ENCODE measurements at places on chromosomes 7 and 10.
A peak's percentile ranks its signal among the peaks of the same experiment; 100 is the strongest.

DNA sequence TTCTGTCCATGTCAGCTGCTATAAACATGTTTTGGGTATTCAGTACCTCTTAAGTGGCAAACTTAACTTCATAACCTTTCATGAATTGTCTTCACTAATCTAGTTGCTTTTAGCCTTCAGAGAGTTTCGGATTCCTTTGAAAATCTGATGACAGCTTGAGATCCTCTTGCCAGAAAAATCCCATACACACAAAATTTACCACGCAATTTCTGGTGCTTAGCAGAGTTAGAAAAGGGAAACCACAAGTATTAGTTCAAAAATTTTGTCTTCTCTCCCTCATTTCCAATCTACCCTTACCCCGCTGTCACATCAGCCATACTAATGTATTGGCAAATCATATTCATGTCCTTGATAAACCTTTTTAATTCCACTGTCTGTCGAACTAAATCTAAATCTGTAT is 72.7 kb upstream of the TMEM106B start:
- no peak for DNase-seq

- DNase-seq = no peak
These were observed 75.2 kb upstream of the ANLN start for GRCh38 chr7:36314491-36314890.

DNA sequence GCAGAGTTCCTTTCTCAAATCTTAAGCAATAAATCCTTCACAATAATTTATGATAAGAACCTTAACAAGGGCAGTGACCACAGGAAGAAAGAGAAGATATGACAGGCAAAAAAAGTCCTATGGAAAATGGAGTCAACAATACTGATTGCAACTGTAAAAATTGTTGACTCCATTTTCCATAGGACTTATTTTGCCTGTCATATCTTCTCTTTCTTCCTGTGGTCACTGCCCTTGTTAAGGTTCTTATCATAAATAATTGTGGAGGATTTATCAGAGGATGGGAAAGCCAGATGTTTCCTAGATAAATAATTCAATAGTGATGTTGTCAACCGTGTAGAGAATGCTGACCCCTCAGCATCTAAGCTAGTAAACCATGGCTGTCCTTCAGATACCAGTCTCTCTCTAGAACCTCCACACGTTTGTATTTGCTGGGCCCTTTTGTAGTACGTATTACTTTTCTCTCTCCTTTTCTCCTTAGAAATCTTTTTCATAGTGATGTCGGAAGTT is 172.6 kb upstream of the BET1 start:
- DNase-seq = no peak

DNA sequence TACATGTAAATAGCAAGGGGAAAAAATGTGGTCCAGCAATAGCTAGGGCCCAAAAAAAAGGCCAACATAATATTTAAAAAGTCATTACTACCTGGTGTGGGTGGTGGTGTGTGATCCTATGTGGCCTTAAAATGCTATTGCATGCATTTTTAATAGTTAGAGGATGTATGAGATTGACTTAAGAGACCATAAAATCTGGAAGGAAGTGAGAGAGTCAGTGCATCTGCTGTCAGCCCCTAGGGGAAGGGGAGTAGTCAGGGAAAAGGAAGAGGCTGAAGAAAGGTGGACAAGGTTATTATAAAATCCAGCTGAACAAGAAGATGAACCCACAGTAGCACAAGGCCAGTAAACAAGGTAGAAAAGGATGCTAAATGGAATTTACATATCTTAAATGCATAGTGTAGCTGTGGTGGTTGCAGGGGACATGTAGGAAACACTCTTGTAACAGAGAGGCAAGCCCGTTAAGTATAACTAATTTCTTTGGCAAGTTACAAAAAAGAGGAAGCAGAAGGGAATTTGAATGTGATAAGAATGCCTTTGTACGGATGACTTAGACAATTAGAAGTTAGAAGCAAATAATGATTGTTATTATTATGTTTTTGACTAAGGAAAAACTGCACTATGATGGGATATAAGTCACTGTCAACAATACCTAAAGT is 11.9 kb upstream of the NDUFA5 start:
- no peak for DNase-seq

- DNase-seq = no peak
These were observed 90.1 kb upstream of the ARMC3 start for GRCh38 chr10:22837771-22838170.

GRCh38 chr7:81482600-81483186 is 287.2 kb downstream of the HGF start:
- no peak for DNase-seq

- DNase-seq = no peak
These were observed 166.6 kb downstream of the ARHGAP21 start for GRCh38 chr10:24556750-24557742.

- no peak for DNase-seq
These were observed 1.9 kb upstream of the CEP55 start for GRCh38 chr10:93494494-93494893.

DNA sequence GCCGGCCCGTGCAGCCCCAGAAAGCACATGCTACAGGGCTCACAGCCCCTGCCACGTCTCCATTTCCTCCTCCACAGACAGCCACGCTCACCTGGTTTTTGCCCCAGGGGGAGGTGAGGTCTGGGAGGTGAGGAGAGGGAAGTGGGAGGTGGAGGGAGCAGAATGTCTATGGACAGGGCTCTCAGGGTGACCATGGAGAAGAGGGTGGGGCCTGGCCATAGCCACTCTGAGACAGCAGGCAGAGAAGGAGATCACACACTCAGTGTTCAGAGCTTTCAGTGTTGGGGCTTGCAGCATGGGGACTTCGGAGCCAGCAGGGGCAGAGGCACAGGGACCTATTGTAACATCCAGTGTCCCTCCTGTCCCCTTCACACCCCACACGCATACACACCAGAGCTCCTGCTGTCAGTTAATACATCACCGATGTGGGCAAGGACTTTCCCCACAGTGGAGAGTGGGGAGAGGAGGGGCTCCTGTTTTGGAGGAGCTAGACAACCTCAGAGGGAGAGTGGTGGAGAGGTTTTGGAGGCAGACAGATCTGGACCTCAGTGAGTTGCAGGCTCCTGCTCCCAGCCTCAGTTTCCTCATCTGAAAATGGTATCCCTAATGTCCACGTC is 14.4 kb downstream of the WDFY4 start:
- DNase-seq = no peak

GRCh38 chr10:114662646-114663217 is 4.7 kb upstream of the ABLIM1 start:
- no peak for DNase-seq

DNA sequence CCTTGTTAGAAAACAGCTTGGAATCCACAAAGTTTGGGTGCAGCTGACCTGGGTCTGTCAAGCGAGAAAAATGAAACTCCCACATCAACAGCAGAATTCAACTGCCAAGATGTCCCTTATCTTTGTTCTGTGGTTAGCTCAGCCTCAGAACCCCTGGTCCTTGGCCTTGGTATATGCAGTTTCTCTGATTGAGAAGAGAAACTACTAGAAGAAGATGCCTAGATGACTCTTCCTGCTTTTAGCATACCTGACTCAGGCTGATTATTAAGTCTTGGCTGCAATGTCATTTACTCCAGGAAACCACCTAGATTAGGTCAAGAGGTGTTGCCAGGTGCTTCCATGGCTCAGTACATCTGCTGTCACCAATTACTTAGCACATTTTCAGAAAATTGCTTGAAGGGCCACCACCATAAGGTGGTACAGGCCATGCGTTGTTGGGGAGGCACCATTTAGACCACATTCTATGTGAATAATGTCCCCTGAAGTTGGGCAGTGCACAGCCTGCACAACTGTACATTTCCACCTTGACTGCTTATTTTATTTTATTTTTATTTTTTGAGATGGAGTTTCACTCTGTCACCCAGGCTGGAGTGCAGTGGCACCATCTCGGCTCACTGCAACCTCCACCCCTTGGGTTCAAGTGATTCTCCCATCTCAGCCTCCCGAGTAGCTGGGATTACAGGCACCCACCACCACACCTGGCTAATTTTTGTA is 59.4 kb upstream of the ZNF438 start:
- no peak for DNase-seq

GRCh38 chr10:125742465-125742864 is 23.0 kb downstream of the EDRF1 start:
- no peak for DNase-seq

DNA sequence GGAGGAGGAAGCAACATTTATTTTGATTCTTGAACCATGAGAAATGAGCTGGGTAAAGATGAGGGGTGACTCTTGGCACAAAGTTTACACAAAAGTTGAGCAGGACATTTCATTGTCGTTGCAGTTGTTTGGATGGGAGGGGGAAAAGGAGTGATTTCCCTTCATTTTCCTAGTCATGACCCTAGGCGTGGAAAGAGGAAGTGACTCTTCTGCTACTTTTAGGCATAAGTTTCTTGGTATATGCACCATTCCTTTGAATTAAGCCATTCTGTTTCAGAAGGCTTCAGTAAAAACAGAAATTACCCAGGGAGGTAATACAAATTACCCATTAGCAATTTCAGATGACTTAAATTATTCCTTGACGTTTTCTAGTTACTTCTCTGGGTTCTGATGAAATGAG is 113.9 kb upstream of the FAM171A1 start:
- no peak for DNase-seq

DNA sequence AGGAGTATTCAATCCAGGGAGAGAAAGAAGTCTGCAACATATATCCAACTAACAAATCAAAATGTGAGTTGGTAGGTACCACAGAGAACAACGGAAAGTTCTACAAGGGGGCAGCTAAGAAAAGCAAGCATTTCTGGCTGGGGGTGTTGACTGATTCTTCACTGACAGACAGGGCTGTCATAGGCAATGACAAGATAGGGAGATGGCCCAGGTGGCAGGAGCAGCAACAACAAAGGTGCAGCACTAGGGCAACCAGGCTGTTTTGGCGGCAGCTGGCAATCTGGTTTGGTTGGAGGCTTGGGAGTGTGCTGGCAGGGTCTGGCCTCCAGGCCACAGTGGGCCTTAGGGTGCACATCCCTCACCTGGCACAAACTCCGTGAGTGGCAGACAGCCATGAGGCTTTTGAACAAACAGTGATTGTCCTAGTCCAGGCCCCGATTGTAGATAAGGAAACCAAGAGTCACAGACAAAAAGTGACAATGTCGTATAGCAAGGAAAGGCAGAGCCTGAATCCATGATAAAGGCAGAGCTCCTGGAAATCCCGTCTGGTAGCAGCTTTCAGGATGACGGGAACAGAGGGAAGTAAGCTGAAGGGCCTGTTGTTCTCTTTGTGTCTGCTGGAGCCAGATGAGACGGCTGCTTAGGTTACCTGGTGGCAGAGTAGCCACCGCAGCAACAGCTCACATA is 28.4 kb downstream of the DPCD start:
- no peak for DNase-seq

GRCh38 chr7:75771224-75771623 is 787 bp downstream of the CCL26 start:
- DNase-seq = no peak

DNA sequence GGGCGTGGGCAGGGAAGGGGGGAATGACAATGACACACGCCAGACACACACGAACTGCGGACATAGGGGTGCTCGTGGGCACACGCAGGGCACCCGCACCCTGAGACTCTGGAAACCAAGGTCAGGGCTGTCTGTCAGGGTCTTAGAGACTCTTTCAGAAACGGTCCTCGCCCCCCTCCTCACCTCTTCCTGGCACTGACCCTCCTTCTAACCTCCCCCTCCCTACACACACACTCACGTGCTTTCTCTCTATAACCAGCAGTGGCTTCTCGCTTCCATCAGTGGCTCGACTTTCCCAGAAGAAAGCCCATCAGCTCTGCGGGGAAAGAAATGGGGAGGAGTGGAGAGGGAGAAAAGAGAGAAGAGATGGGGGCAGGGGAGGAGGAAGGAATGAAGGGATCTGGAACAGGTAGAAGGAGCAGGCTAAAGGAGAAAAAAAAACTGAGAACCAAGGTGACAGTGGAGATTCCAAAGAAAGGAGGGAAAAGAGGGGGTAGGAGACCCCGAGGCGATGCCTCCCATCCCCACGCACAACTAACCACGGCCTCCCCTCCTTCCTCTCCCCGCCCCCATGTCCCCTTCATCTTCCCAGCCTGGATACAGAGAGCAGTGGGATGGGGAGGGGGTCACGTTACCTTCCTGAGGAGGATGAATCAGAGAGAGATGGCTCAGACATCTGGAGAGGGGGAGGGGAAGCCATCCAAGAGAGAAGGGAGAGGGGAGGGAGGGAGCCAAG is 1.7 kb upstream of the VGF start:
- no peak for DNase-seq

- DNase-seq = peak; percentile 84
These were observed 98.6 kb downstream of the GRK5 start for GRCh38 chr10:119305860-119306513.

DNA sequence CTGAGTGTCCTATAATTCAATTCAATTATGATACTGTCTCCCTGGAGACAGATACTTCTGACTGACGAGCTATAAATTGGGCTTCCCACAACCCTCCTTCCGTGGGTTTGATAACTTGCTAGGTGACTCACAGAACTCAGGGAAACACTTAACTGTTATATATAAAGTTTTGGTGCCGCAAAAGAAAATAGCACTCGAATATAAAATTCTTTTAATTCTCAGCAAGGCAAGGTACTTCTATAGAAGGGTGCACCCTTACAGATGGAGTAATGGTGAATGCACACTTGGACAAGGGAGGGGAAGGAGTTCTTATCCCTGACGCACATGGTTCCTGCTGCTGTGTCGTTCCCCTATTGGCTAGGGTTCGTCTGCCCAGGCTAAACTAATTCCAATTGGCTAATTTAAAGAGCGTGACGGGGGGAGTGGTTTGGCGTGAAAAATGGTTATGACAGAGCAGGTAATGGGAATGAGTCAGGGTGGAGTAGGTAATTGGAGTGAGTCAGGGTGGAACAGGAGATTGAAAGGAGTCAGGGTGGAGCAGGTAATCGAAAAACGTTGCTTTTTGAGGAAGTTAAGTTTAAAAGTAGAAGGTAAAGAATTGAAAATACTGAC is 20.8 kb upstream of the GHITM start:
- DNase-seq = no peak

- no peak for DNase-seq
These were observed 8.4 kb upstream of the IFIT1B start for GRCh38 chr10:89369156-89370105.

GRCh38 chr7:84950836-84951235 is 236.0 kb downstream of the SEMA3D start:
- DNase-seq = no peak

- DNase-seq = no peak
These were observed 494.0 kb downstream of the KIF20B start for GRCh38 chr10:90195288-90195840.

GRCh38 chr10:21976739-21977138 is 26.8 kb downstream of the DNAJC1 start:
- no peak for DNase-seq

DNA sequence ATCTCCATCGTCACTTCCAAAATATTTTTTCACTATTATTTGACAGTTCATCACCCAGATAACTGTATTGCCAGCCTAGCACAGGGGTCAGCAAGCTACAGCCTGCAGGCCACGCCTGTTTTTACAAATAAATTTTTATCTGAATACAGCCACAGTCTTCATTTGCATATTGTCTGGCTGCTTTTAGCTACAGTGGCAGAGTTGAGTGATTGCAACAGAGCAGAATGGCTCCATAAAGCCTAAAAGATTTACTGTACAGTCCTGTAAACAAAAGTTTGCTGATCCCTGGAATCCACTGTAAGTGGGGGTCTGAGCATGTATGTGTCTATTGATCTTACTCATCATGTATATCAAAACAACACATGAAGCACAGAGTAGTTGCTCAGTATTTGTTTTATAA is 45.9 kb upstream of the GNAI1 start:
- no peak for DNase-seq

- no peak for DNase-seq
These were observed 57.1 kb downstream of the AOAH start for GRCh38 chr7:36667007-36667745.

Measured in activated T-cell treated with anti-CD3 and anti-CD28 coated beads, Interleukin-2, amount 50 U/mL, for 1 hour (primary cell).